GM23248 (cell line): ENCODE measurements at places on chromosomes 6 and 20. TPM values are rescaled to one million over a fixed set of nuclear protein-coding genes. Genes with fewer than 3 reads are reported as not detected.

The SEMG1 gene
- total RNA-seq = not detected in 2 replicates

GRCh38 chr6:142013287-142013686 lies 119.4 kb upstream of the GJE1 start:
- DNase-seq = peak; percentile 95

The C2 gene
- 1.3 and 2.1 TPM in 2 replicates for total RNA-seq

DNA sequence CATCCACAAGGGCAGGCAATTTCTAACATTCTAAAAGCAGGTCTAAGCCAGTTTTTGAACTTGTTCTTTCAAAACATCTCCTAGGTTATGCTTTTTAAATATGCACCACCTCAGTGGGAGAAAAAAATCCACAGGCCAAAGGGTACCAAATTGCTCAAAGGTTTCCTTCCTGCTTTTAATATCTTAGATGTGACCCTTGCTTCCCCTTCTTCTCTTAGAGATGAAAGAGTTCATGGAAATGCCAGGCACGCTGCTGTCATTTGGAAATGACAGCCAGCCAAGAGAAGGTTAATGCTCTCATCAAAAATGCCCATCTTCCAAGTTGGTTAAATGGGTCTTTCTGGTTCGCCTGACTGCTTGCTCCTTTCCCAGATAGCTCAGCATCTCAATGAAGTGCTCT lies 497.1 kb downstream of the CD83 start:
- no peak for DNase-seq

GRCh38 chr6:75285283-75285639 lies 669 bp upstream of the TMEM30A start:
- peak; percentile 24 for DNase-seq

DNA sequence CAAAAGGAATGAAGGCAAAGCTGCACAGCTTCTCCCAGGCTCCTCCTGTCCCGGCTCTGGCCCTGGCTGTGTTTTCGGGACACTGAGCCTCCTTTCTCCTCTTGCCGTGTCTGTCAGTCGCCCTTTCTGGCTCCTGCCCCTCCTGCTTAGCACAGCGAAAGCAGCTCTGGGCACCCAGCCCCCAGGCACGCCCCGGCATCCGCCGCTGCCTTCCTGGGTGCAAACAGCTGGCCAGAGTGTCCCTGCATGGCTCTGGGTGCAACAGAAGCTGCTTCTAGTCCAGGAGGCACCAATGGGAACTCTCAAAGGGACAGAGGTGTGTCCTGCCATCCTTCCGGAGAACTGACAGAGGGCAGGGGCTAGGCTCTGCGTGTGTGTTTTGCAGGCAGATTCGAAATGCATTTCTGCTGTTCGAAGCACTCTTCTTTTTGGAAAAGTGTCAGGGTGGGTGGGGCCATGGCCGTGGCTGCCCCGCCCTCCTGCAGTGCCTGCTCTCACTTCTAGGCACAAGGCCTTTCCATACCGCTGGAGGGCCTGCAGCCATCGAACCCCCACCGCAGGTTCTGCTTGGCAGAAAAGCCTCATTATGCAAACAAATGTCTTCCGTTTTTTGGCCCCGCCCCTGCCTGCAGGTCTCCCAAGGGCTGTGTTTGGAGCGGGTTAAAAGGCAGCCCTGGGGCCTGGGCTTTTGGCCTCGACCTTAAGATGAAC lies 15.5 kb downstream of the COL9A3 start:
- DNase-seq = peak; percentile 21

The TGM2 gene
- 311 and 339 TPM in 2 replicates for total RNA-seq

The ROS1 gene
- total RNA-seq = 0.43 and 0.76 TPM in 2 replicates

The SIRPA gene
- 73.5 and 93.3 TPM in 2 replicates for total RNA-seq

The SERAC1 gene
- 10.5 and 10.8 TPM in 2 replicates for total RNA-seq

The CFAP61 gene
- total RNA-seq = not detected in 2 replicates

DNA sequence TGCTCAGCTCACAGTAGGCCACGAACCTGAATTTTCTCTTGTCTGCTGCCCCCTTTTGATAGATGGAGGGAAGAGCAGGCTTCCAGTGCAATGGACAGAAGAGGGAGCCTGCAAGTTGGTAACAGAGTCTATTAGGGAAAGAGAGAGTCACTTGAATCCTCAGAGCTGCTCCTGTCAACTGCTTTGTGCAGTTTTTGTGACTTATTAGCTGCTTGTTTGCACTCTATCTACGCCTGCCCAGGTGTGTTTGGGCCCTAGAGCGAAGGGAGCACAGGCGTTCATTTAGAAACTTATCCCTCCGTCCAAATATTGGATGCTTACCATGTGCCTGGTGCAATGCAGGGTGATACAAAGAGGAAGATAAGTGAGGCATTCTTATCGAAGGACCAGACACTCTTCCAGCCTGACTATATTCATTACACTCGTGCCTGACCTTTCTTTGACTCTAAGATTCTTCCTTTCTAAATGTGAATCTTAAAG lies 11.6 kb upstream of the SLC2A12 start:
- DNase-seq = peak; percentile 81
